Amygdala (tissue), 56 donors: ENCODE measurements at places on chromosomes 6 and 20.

- no peak for DNase-seq
These were observed 2.0 kb upstream of the MICAL1 start for GRCh38 chr6:109457562-109457996.

- no peak for DNase-seq
These were observed 371.1 kb downstream of the FARS2 start for GRCh38 chr6:5632348-5632935.

DNA sequence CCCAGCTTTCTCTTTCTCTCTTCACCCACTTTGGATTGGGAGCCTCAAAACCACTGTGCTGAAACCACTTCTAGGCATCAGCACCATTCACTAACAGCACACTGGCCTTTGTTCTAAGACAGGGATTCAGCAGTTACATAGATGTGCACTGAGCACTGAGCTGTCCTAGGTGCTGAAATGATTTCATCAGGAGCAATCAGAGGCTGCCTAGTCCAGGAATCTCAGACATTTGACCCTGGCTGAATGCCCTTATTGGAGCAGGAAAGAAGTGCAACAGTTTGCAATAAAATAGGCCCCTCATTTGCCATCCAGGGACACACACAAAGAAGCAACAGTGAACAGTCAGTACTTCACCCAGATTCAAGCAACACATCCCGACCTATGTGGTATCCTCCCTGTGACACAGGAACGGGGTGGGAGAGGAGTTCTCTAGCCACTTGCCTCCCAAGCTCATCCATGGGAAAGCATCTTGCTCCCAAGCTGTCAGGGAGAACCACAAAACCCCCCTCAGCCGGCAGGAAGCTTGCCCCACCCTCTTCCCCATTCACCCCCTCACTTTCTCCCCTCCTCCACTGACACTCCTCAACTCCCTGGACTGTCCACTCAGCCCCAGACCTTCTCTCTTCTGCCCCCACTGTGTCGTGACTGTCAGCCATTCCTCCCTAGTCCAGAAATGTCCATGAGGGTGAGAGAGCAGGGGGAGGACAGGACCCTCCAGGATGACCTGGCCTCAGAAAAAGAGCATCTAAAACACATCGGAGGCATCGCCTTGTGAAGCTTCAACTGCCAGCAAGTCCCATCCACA is 304.4 kb downstream of the PREX1 start:
- DNase-seq, result no peak

GRCh38 chr6:4351520-4352321 is 216.3 kb upstream of the ECI2 start:
- peak; percentile 91 for DNase-seq

GRCh38 chr6:87669051-87669450 is 33.0 kb downstream of the AKIRIN2 start:
- no peak for DNase-seq

DNA sequence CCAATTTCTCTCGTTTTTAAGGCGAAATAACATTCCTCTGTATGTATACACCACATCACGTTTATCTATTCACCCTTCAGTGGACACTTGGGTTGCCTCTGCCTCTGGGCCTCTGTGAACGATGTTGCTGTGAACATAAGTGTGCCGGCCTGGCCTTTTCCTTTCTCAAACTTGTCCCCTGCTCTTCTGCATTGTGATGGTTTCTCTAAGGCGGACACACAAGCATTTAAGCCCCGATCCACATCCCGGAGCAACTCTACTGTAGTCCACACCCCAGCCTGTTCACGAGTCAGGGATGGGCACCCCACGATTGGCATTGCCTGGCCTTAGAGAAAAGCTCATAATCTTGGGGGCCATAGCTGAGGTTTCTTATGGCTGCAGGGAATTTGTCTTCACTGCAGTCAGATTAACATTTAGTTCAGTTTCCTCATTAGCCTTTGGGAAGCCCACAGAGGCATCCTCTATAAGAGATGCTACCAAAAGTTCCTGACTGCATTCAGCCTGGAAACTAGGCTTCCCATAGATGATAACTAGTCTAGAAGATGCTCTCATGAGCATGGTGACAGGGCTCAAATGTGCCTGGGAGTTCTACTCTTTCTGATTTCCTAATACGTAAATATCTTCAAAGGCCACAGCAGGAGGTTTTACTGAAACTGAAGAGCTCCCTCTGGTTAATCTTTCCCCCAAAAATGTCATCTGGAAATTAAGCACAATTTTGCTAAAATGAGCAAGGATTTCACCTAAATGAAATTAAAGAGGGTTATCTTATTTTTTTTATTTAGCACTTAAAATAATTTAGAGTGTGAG is 762 bp downstream of the ZC3H12D start:
- DNase-seq, result no peak

GRCh38 chr6:149087898-149088297 is 229.6 kb upstream of the TAB2 start:
- no peak for DNase-seq

DNA sequence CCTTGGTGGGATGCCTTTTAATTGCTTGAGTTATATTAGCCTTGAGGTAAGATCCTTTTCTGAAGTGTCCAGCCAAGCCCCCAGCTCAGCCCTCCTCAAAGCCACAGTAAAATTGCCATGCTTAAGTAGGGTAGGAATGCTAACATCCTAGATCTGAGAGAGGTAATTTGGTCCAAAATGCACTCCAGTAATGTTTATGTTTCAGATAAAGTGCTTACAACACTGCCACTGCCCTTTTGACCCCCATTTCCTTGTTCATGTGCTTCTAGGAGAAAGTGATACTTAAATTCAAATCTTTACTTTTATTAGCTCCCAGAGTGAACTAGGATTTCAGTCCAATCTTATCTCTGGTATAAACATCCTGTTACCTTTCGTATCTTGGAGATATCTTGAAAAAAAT is 318.0 kb downstream of the BMP2 start:
- no peak for DNase-seq

DNA sequence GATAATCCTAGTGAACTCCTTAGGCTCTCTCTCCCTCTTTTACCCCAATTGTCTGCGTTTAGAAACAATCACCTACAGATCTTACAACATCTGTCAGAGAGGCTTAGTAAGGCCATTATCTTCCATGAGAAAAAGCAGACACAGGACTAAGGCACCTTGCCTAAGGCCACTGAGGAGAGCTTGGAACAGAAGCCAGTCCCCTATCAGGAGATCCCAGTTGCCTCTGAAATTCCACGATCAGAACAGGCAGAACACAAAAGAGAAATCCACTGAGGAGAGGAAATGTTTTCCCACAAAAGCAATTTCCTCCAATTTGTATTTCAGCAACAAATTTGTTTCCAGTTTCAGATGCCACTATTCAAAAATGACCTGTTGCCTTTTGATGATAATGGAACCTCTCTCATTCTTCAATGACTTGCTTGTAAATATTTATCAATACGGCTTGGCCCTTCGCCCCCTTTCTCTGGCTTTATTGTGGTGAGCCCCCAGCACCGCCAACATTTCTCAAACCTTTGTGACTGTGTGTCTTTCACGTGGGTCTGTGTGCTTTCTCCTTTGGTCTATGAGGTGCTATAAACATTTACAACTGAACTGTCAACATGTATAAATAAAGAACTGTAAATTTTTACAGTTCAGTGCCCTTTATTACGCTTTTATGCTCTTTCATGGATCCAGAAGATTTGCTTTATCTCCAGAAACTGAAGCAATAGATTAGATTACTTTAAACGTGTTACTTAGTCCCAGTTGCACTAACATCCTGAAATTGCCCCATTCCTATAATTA is 187.8 kb upstream of the PHACTR1 start:
- DNase-seq, result no peak

- DNase-seq, result no peak
These were observed 272.5 kb downstream of the BTBD9 start for GRCh38 chr6:38367231-38367630.

GRCh38 chr20:20956513-20956931 is 149.6 kb downstream of the LINC00237 start:
- peak; percentile 46 for DNase-seq

GRCh38 chr6:38460186-38460585 is 179.5 kb downstream of the BTBD9 start:
- no peak for DNase-seq

GRCh38 chr6:36805096-36805797 is 34.0 kb downstream of the CPNE5 start:
- DNase-seq, result no peak

DNA sequence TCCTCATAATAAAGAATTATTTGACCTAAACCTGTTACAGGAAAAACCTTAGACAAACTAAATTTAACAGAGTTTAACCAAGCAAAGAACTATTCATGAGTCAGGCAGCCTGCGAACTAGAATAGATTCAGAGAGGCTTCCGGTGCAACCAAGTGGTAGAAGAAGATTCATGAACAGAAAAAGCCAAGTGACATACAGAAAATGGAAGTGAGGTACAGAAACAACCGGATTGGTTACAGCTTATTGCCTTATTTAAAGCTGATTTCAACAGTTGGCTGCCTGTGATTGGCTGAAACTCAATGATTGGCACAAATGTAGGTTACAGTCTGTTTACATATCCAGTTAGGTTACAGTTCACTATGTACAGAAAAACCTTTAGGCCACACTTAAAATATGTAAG is 10.1 kb downstream of the PPP1R3G start:
- DNase-seq, result no peak

GRCh38 chr6:151240791-151241642 is 1.2 kb downstream of the AKAP12 start:
- DNase-seq, result peak; percentile 17

- no peak for DNase-seq
These were observed 14.8 kb downstream of the FAXC start for GRCh38 chr6:99334526-99335127.

DNA sequence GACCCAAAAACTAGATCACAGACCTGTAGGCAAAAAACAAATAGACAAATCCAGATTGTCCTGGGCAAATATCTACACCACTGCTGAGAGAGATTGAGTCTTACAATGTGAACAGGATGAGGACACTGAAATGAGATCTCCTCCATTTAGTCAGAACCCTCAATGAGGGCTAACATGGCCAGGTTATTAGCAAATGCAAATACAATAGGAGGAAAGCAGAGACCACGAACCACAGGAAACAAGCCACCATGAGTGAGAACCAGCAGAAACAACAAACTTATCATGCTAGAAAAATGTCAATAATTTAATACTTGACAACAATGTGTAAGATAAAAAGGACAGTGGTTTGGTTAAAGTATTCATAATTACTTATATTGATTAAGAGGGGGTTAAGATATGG is 162.8 kb downstream of the SYNE1 start:
- no peak for DNase-seq

DNA sequence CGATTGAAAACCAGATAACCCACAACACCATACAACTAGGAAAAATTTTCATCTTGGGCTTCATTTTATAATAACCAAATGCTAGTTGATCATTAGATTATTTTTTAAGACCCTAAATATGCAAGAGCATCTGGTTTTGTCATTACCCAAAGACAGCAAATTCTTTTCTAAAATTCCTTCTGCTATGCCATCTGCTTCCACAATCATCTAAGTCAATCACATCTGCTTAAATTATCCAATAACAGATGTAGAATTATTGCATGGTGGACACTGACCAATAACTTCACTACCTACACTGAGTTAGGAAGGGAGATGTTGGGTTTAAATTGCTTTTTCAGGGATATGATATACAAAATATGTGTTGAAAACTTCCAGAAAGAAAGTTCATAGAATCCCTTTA is 41.9 kb downstream of the PKHD1 start:
- DNase-seq, result no peak

- DNase-seq, result no peak
These were observed 13.1 kb downstream of the PKIB start for GRCh38 chr6:122623279-122623678.

DNA sequence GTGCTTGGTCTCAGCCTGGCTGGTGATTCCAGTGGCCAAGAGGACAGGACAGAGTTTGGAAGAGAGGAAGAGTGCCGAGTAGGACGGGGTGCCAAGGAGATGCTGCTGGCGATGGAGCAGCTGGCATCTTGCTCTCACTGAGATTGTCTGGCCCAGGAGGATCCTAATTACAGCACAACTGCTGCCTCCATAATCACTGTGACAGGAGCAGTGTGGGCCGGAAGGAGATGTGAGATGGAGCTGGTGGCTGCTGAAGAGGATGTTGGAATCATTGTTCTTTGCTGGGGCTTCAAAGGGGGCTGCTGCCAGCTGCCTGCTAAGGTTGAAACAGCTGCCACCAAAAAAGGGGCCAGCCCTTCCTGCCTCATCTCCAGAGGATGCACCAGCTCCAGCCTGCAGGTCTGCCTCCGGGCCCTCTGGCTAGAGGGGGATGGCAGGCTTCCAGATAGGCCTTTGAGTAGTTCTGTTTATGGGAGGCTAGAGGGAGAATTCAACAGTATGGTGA is 214.4 kb downstream of the RNF144B start:
- no peak for DNase-seq

GRCh38 chr6:160812097-160812496 is 110.1 kb downstream of the PLG start:
- no peak for DNase-seq

- no peak for DNase-seq
These were observed 148.8 kb upstream of the SOX4 start for GRCh38 chr6:21444711-21445260.

DNA sequence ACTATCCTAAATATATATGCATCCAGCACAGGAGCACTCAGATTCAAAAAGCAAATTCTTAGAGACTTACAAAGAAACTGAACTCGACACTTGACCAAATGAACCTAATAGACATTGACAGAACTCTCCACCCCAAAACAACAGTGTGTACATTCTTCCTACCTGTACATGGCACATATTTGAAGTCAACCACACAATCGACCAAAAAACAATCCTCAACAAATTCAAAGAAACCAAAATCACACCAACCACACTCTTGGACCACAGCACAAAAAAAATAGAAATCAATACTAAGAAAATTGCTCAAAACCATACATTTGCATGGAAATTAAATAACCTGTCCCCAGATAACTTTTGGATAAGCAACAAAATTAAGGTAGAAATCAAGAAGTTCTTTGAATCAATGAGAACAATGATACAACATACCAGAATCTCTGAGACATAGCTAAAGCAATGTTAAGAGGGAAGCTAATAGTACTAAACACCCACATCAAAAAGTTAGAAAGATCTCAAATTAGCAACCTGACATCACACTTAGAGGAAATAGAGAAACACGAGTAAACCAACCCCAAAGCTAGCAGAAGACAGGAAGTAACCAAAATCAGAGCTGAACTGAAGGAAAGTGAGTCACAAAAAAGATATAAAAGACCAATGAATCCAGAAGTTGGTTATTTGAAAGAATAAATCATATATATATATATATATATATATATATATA is 12.5 kb upstream of the TREM1 start:
- no peak for DNase-seq
